GOT3 (cell line): ENCODE measurements at places on chromosomes 11 and 22.
A peak's percentile ranks its signal among the peaks of the same experiment; 100 is the strongest.

- DNase-seq, result peak; percentile 12
Measured at GRCh38 chr22:32528984-32529982, 54.7 kb downstream of the FBXO7 start.

DNA sequence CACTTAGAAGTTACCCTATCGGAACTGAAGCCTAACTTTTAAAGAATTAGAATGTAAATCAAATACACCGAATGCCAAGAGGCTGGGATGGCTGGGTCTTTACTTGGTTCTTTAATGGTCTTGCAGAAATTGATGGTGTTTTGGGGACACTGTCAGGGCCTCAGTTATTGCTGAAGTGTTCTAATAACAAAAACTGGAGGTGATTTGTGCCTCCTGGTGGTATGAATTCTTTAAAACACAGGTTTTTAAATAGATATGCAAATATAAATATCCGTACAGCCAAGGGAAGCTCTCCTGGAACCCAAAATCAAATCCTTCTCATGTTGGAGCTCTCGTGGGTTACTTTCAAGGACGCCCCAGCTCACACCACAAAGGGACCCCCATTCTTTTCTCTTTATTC is 19.3 kb upstream of the TMPRSS5 start:
- DNase-seq, result no peak

DNA sequence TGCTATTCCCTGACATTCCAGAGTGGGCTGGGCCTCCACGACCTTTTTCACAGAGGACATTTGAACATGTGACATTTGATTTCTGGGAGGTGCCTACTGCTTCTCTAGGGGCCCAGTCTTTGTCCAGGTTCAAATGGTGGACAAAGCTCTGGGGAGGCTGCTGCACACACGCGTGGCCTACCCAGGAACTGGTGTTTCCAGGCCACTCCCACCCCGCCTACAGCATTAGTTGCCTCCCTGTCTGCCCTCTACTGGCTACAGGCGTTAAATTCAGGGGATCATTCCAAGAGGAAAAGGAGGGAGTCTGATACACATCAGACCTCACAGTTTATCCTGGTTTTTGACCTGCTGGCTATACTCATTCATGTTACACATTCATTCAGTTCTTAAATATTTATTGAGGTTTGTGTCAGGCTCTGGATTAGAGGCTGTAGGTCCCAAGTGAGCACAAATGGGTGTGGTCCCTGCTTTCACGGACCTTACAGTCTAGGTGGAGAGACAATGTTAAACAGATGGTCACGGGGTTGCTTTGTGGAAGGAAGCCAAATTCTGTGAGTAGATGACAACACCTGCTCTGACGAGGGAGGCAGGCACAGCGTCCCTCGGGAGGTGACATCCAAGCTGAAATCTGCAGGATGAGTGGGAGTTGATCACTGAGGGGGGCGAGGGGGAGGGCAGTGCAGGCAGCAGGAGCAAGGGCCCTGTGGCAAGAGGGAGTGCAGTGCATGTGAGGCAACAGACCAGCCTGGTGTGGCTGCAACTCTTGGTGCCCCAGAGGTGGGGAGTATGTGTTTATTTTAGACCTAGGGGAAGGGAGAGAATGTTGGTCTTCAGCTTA is 11.8 kb downstream of the TUB start:
- DNase-seq, result no peak

- DNase-seq, result no peak
Measured at GRCh38 chr11:119483881-119484371, 61.0 kb upstream of the THY1 start.

- no peak for DNase-seq
Measured at GRCh38 chr11:122242731-122243130, 126.7 kb upstream of the BLID start.

DNA sequence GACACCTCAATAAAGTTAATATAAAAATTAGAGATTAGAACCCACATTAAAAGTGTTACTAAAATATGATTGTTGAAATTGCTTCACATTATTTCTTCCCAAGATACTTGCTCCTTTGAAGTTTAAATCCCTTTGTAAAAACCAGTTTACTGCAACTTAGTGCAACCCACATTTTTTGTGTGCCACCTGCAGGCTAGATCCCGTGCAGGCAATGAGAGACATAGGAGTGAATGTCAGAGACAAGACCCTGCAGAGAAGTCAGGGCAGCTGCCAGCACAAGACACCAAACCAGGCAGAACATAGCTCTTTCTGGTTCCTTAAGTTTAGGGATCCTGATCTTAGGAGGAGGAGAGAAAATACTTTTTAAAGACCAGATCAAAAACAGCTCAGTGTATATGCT is 142.8 kb upstream of the MTNR1B start:
- DNase-seq, result no peak

GRCh38 chr11:96863520-96863919 is 473.7 kb downstream of the JRKL start:
- no peak for DNase-seq

GRCh38 chr11:118223992-118224391 is 819 bp downstream of the JAML start:
- DNase-seq, result no peak

DNA sequence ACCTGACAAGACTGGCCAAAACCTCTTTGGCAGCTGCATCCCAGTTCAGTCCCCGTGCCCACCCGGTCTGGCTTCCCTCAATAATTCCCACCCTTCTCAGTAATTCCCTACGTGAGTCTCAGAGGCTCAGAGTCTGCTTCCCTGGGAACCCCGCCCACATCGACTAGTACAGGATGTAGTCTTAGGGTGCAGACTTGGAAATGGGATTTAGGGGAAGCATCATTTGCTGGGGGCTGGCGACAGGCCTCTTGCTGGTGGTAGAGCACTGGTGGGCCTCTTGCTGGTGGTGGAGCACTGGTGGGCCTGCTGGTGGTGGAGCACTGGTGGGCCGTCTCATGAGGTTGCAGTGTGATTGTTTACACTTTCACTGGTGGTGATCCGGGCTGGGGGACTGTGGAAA is 199.5 kb upstream of the B3GAT1 start:
- DNase-seq, result no peak

DNA sequence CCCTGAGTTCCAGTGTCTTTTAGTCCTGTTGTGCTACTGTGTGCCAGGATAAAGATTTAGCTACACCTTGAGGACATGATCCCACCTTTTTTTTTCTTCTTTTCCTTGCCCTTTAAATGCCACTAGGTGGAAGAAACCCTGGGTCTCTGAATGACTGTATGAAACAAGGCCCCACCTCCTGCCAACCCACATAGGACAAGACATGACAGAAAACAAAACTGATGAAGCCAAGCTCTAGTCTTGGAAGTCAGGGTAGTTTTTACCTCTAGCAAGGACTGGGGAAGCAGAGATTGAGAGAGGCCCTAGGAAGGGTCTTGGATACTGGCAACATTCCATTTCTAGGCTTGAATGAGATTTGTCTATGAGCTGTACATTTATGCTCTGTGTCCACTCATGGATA is 410.7 kb downstream of the MIAT start:
- no peak for DNase-seq

DNA sequence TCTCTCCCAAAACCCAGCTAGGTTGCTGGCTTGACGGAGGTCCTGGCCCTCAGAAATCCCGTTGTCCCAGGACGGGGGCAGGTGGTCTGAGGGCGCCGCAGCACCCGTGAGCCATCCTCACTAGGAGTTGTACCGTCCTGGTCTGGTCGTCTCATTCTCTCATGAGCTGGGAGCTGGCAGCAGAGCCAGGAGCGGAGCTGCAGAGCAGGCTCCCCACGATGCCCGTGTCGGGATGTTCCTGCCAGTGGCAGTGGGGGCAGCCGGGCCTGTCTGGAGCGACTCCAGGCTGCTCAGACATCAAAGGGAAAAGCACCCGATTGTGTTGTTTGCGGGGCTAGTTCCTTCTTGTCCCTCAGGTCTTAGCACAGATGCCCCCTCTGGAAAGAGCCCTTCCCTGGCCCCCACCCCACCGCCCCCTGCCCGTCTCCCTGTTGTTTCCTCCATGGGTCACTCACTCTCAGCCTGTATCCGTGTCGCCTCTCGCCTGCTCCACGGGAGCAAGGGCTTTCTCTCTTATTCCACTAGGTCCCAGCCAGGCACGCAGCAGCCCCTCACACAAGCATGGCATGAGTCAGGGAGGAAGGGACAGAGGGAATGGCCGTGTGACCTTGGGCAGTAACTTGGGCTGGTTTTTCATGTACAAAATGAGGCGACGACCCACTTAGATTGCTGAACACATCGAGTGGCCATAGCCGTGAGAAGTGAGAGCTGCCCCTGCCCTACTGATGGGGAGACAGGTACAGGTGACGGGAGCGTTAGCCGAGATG is 23.2 kb upstream of the MGAT3 start:
- no peak for DNase-seq
